ENCODE measurements at places on chromosomes 12 and 14. TPM values are rescaled to one million over a fixed set of nuclear protein-coding genes. Genes with fewer than 3 reads are reported as not detected.

The SLC38A4 gene
- not detected for total RNA-seq

The LMNTD1 gene
- not detected for total RNA-seq

The KERA gene
- total RNA-seq = not detected

The CD163 gene
- total RNA-seq = not detected

The WSCD2 gene
- total RNA-seq = not detected

The NUAK1 gene
- 38.0 TPM for total RNA-seq

The KLRC4 gene
- not detected for total RNA-seq

The AGAP2 gene
- total RNA-seq = 0.24 TPM

The NKX2-1 gene
- total RNA-seq = not detected

The LAG3 gene
- total RNA-seq = 4.1 TPM

The SALL2 gene
- 4.6 TPM for total RNA-seq

The CD4 gene
- total RNA-seq = not detected

The COL2A1 gene
- total RNA-seq = not detected

The RPL10L gene
- not detected for total RNA-seq

All from endothelial cell of umbilical vein (primary cell).